Activated CD8-positive, alpha-beta memory T cell treated with anti-CD3 and anti-CD28 coated beads, Interleukin-2, amount 10 ng/mL, durations not matched to agents 7 days and 5 days (primary cell): ENCODE measurements at places on chromosomes 12 and 14.

- DNase-seq, result no peak
Measured at GRCh38 chr14:21038441-21039422, 3.4 kb upstream of the RNASE7 start.

GRCh38 chr12:66900616-66901015 is 221.7 kb upstream of the GRIP1 start:
- no peak for DNase-seq

DNA sequence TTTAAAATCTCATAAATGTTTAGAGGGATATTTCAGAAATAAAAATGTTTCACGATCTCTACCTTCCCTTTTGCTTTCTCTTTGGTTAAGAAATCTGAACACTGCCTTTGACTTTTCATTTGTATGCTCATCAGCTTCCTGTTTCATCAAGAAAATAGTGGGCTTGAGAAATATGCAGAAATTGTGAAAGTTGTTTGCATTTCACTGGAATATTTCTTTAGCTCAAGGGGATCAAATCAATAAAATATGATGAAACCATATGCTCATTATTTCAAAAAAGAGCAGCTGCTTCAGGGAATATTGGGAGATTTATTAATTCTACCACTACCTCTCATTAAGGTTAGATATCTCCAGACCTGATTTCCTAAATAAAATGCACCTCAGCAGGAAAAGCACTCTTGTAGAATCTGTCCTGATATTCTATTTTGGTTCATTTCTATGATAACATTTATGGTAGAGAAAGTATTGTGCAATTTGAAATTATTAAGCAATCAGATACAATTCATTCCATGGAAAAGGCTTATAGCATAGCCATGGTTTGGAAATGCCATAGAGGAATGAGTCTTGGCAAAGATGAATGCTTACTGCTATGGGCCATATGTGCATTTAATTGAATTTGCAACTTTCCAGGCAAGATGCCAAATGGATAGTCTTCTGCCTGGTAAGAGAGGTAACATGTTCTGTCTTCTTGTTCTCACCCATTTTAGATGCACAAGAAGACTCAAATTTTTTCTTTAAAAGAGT is 212.6 kb upstream of the SLC16A7 start:
- DNase-seq, result no peak

DNA sequence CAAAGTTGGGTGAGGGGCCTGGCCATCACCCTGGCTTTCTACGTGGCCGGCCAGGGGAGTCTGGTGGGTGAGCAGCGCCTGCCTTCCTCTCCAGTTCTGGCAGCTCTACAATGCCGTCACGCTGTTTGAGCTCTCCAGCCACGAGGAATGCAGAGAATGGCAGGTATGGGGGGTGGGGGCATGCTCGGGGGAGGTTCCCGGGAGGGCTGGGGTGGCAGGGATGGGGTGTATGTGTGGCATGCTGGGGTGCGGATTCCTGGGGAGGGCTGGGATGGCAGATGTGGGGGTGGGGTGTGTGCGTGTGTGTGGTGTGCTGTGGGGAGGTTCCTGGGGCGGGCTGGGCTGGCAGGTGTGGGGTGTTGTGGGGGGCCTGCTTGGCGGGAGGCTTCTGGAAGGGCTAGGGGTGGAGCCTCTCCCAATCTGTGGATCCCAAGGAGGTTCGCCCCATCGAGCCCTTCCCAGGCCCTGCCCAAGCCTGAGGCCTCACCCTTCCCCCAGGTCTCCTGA is 18.5 kb downstream of the RHOF start:
- DNase-seq, result no peak

DNA sequence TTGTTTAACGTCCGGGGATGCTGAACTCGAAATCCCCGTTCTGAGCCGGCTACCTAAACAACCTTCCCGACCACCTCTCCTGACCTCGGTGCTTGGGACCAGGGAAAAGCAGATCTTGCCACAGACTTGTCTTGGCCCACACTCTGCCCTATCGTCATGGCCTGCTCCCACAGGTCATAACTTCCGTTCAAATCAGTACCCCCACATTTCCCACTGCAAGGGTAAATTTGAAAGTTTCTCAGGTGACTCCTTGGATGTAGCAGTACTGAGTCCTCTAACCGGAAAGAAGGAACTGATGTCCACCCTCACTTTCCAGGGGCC is 612 bp upstream of the RBM23 start:
- no peak for DNase-seq

DNA sequence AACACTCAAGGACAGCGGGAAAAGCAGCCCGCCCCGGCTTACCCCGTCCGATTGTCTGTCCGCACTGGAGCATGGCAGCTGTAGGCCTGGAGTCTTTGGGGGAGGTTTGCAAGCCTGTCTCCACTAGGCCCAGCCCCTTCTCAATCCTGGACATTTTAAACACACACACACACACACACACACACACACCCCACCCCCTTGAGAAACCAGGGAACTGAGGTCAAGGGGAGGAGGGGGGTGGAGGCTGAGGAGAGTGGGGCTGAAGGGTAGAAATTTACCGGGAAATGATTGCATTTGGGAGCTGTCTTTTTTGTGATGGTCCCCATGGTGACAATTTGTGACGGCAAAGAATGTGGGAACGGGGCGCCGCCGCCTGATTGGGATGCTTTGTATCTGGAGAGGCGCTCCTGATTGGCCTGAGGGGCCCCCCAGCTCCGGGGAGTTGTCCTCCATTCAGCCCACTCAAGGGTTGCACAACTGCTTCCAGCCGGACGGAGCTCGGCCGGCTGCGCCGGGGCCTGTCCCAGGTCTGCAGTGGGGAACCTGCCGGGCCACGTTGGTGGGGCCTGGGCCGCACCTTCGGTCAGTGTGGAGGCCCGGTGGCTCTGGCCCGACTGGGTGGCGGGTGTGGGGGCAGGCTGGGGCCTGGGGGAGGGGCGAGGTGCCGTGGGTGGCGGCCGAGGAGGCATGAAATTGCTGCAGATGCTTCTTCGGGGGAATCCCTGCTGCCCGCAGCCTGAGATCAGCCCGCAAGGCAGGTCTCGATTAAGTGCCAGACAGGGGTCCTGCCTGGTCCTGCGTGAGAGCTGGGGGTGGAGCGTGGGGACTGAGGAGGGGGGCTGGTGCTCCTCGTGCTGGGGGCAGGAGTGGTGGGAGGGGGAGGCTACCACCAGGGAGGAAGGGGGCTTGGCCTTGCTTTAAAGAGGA is at the start of gene FAM181A:
FAM181A (plus strand) TSS at position 472 of the 927 bp plus-strand sequence. CDS start 942 bp downstream, outside the sequence.
- no peak for DNase-seq

DNA sequence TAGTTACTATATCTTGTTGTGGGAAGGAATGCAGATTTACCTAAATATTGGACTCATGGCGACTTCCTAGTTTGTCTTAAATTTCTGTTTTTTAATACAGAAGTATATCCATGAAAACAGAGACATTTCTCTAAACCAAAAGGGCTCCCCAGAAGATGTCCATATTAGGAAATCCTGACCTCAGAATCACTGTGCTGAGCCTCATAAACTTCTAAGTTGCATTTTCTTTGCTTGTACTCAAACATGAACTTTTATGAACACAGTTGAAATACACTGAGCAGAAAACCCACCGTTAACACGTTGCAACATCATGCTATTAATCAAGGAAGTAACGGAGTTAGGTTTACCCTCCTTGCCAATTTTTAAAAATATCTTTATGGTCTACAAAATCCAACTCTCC is 42.9 kb upstream of the NR2C1 start:
- DNase-seq, result no peak

DNA sequence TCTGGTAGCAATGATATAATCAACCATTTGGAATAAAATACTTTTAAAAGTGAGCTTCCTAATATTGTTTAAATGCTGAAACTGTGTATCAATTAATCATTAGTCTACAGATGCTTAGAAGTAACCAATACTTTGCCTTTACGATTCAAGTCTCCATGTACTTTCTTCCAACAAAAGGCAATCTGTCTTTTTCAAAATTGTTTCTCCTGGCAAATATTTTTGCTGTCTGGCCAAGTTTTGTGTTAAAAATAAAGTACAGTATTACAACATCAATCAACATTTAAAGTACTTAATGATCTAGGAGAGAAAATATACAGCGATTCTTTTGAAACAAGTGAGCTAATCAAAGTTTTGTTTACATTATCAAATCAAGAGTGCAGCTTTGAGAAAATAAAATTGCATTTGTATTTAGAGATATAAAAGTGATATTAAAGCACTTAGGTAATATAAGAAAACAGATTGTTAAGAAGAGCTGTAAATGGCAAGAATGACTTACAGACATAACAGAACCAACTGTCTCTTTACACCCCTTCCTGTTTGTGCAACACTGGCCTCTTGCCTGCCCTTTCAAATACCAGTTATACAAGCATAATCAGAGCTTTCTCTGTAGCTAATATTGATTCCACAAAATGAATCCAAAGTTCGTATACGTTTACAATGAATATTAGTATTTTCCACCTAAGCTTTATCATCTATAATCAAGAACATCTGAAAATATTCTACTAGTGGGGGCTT is 38.2 kb upstream of the FBLN5 start:
- no peak for DNase-seq

- peak; percentile 55 for DNase-seq
Measured at GRCh38 chr12:52171950-52172512, 19.8 kb downstream of the KRT80 start.

DNA sequence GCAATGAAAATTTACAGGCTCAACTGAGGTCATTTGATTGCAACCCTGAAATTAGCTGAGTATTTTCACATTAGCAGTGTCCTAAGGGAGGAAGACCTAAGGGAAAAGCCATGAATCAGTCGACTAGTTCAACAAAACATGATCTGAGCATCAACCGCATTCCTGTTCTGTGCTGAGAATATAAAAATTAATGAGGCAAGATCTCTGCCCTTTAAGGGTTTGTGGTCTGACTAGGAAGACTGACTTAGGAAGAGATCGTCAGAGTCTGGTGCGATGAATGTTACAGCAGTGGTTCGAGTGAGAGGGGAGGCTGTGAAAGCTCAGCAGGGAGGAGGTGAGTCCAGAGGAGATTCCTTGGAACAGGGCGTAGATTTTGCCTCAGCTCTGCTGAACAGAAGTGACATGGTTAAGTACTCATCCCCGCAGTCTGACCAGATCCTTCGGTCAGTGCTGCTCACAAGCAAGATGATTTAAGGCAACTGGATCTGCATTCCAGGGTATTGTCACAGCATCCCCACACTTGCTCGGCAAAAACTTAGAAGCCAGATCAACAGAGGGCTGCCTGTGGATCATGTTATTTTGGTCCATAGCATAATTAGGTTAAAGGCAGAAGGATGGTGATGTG is 49.6 kb downstream of the BMAL2 start:
- no peak for DNase-seq

DNA sequence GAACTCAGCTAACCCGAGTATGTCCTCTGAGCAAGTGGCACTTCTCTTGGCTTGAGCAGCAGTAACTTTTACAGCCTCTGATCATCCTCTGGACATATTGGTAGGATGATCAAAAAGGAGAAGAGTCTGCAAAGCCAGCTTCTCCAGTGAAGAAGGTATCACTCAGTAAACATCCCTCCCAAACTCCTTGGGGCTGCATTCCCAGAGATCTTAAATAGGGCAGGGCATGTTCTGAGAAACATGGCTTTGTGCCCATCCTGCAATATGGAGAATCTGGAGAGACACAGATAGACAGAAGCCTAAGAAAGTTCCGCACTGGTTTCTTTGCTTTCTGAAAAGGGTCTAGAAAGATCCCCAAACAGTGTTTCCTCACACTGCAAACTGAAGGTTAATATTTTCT is 65.4 kb downstream of the RBM19 start:
- no peak for DNase-seq

GRCh38 chr14:64561631-64562030 is 11.9 kb downstream of the PPP1R36 start:
- DNase-seq, result no peak

DNA sequence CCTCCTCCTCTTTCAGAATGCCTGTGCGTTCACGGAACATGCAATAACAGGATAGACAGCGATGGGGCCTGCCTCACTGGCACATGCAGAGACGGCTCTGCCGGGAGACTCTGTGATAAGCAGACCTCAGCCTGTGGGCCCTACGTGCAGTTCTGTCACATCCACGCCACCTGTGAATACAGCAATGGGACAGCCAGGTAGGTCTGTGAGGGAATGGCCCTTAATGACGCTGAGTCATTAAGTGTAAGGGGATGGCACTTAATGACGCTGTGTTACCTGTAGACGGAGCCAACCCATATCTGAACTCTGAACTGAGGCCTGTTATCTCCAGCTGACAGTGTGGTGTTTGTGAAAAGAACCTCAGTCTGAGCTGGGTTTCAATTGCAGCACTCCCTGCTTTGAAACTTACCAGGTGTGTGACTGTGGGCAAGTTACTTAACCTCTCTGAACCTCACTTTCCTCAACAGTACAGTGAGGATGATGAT is 86.9 kb downstream of the STAB2 start:
- DNase-seq, result no peak

DNA sequence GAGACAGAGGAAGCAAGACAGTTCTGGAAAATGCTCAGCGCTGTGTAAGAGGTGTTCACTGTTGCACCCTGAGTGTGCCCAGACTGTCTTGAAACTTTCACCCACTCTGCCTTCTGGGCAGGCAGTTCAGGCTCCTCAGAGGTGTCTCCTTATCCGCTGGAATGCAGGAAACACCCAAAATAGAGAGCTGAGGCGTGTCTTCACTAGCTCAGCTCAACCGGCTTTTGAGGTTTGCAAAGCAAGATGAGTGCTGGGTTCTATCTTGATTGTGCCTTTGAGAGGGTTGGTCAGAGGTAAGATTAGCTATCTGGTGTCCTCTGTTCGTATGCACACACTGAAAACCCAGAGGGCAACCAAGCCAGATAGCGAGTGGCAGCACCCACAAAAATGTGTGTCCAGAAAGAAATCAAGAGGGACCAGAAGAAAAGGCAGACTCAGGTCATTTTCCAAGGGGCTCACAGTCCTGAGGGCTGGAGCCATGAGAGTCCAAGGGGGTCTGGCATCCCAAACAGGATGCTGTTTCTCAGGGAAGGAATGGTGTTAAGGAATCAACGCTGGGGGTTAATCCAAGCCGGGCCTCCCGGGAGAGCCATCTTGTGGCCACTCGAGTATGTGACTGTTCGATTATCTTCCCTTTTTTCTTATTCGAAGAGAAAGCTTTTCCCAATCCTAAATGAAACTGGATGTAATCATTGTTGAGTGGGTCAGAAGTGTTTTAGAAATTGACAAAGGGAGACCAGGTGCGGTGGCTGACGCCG is 47.1 kb downstream of the TBX3 start:
- DNase-seq, result no peak

- no peak for DNase-seq
Measured at GRCh38 chr12:63977441-63977840, 132.9 kb downstream of the SRGAP1 start.

- no peak for DNase-seq
Measured at GRCh38 chr12:77349689-77350370, 284.5 kb upstream of the E2F7 start.

DNA sequence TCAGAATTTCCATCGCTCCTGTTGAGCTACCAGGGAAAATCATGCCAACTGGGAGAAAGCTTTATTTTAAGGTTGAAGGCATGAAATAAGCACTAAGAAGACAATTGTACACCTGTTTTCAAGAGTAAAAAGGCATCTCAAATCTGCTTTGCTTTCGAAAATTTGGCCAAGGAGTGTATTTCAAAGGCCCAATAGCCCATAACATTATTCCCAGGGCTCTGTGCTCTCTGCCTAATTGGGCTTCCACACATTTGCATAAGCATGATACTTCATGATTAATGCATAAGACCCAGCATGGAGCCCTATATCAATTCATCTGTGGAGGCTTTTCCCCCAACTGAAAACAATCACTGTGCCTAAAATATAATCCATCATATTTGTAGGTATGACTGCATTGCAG is 258.5 kb downstream of the NOVA1 start:
- DNase-seq, result no peak

- no peak for DNase-seq
Measured at GRCh38 chr12:113268621-113269020, 47.4 kb downstream of the TPCN1 start.

- DNase-seq, result no peak
Measured at GRCh38 chr12:9745199-9745598, 12.3 kb upstream of the CLECL1 start.

- DNase-seq, result no peak
Measured at GRCh38 chr14:82182646-82183045, 649.0 kb upstream of the SEL1L start.
